ENCODE measurements at places on chromosomes 1 and 21. TPM values are rescaled to one million over a fixed set of nuclear protein-coding genes. Genes with fewer than 3 reads are reported as not detected.

C21orf91 gene
- 9.6 TPM for total RNA-seq

GRCh38 chr1:178277793-178278530 is 184.1 kb downstream of the RASAL2 start:
- DNase-seq, result no peak

DNA sequence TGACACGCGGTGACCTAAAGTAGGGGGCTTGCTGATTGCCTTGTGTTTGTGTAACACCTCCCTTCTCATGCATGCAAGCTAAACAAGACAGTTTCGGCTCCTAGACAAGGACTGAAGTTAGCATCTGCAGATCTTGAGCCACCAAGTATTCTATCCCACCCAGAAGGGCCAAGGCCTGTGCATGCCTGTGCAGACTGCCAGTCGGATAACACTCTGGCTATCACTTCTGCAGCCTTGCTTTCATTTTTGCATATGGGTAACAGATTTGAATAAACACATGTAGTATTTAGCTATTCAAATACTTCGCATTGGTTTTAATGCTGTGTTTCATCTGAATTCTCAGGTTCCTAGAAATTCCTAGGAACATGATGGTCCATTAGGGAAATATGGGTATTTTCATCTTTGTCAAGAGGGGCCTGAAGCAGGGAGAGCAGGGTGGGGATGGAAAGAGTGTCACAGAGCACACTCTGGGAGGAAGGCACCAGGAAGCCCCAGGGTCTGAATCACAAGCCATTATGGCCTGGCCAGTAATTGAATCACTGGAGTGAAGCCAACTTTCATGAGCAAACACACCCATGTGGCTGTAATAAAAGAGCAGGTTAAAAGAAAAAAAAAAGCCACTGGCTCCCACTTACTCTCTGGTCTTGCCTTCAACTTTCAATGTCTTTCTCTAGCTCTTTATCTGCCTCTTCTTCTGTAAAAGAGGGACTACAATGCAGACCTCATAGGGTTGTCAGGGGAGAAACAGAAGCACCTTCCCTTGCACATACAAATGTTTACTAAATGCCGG is 28.3 kb downstream of the GADD45A start:
- DNase-seq, result peak; percentile 91

- DNase-seq, result no peak
Measured at GRCh38 chr1:226954777-226955176, 14.7 kb downstream of the COQ8A start.

DNA sequence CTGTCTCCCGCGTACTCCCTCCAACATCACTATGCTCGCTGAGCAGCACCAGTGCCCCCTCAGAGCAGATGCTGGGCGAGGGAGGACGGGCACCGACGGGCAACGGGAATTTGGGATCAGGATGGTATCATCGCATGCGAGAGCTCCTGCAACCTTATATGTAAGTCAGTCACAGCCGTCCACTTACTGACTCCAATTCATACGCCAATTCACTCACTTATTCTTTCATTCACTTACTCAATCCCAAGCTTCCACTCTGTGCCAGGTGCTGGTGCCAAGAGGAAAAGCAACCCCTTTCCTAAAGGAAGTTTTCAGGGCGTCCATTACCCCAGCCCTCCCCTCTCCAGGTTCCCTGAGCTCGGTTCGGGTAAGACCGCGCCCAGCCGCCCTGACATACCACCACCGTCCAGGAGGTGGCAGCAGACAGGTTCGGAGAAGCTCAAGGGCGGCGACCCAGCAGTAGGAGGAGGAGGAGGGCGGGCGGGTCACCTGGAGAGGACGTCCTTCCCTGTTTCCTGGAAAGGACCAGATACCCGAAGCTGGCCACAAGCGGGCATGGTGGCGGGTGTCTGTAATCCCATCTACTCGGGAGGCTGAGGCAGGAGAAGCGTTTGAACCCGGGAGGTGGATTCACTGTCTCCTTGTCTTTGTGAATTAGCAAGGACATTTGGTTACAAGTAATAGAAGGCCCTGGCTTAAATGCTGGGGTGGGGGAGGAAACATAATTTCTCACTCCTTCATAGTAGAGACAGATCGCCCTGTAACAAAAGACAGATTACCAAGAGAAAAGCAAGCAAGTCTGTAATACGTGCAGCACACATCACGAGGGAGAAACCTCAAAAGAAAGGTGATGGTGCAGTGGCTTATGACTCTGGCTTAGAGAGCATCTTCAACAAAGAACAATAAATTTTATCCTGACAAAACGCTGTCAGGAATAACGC is 7.6 kb upstream of the IL22RA1 start:
- DNase-seq, result peak; percentile 66
